ENCODE measurements at places on chromosomes 2 and 18. TPM values are rescaled to one million over a fixed set of nuclear protein-coding genes. Genes with fewer than 3 reads are reported as not detected.

Gene NLRC4
- 0.27 TPM for total RNA-seq

Gene STARD6
- not detected for total RNA-seq

Gene TLX2
- 0.27 TPM for total RNA-seq

Gene SEMA4C
- 26.1 TPM for total RNA-seq

Gene ATP9B
- total RNA-seq, result 45.2 TPM

Gene C2orf66
- 0.27 TPM for total RNA-seq

Gene MATN3
- not detected for total RNA-seq
